ENCODE measurements at places on chromosomes 12 and 14.
A peak's percentile ranks its signal among the peaks of the same experiment; 100 is the strongest.

DNA sequence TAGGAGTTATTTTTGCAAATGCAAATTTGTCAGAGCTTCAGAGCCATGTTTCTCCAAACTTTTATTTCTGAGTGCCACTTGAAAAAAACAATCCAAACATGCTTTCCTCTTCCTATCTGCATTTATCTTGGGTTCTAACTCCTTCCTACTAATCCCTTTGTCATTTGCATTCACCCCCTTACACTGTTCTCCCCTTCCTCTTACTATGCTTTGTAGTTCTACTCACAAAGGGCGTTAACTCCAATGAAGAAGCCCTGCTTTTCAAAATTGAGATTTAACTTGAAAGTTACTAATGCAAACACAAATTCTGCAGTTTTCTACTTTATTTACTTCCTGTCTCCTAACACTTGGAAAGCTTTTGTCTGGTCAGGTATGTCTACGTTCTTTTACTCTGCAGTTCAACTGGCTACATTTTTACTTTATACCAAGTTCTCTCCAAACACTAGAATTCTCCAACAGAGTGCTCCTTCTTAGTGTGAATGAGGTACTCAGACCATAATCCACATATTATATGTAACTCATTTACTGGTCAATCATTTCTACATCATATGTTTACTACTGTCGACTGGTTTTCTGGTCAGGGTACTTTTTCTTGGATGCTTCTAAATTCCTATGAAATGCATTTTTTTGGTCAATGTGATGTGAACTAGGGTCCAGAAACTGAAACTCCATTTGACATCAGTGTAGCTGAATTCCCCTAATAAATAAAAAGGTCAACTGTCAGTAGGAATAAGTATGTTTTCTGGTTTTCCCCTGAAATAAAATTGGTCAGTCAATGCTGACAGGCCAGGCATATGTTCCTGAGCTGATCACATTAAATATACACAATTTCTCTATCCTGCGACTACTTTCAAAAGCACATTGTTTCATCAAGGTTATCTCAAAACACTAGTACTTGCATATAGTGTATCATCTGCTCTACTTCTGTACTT lies 51.2 kb upstream of the OR5AU1 start:
- no peak for DNase-seq

- no peak for DNase-seq
These were observed 12.8 kb downstream of the DEGS2 start for GRCh38 chr14:100146531-100147091.

DNA sequence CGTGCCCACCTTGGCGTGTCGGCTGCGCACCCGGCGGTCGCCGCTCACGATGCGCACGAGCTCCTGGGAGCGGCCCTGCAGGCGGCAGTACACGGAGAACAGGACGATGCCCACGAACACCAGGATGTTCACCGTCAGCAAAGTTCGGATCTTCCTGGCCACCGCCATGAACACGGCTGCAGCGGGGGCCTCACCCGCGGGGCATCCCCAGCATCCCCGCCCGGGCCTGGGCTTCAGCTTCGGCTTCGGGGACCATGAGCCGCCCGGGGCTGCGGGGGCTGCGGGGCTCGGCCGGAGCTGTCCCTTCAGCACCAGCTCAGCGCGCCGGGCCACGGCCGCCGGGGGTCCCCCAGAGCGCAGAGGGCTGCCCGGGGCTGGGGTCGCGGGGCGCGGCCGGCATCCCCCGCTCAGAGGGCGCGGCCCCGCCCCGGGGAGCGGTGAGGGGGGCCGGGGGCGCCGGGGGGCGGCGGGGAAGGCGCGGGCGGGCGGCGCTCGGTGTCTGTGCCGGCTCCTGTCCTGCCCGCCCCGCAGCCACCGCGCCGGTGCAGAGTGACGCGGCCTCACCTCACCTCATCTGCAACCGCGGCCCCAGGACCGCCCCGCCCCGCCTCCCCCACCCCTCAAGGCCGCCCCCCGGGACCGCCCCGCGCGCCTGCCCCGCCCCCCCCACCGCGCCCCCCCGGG lies at the start of gene GALNT9:
TSS of gene GALNT9 (minus strand) at position 554 of the 684 bp plus-strand sequence. CDS start at position 168, 386 bp downstream.
- DNase-seq = no peak

DNA sequence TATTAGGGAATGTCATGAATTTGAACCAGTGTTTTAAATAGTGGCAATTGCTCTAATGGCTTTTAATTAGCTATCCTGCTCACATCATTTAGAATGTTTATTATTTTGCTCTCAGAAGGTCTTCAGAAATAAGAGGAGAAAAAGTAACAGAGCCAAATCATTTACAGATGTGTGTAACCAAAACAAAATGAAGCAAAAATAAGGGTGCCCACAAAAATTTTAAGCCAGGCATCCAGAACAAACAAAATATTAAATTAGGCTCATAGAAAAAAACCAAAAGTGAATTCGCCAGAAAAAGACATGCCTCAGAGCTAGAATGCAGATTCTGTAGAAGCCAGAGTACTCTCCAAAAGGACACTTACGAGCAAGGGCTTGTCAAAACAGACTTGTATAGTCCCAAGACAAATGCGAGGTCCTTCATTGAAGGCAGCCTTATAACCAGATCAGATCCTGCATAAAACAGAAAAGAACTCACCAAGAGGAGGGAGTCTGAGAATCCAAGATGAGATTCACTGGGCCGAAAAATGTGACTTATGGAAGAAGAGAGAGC lies 20.2 kb upstream of the SERPINA1 start:
- no peak for DNase-seq

- peak; percentile 94 for DNase-seq
These were observed at the start of gene EAPP for GRCh38 chr14:34539407-34540180. Gene EAPP, minus strand, starts transcription at chr14:34539701. Its CDS starts 73 bp downstream, at chr14:34539628.

DNA sequence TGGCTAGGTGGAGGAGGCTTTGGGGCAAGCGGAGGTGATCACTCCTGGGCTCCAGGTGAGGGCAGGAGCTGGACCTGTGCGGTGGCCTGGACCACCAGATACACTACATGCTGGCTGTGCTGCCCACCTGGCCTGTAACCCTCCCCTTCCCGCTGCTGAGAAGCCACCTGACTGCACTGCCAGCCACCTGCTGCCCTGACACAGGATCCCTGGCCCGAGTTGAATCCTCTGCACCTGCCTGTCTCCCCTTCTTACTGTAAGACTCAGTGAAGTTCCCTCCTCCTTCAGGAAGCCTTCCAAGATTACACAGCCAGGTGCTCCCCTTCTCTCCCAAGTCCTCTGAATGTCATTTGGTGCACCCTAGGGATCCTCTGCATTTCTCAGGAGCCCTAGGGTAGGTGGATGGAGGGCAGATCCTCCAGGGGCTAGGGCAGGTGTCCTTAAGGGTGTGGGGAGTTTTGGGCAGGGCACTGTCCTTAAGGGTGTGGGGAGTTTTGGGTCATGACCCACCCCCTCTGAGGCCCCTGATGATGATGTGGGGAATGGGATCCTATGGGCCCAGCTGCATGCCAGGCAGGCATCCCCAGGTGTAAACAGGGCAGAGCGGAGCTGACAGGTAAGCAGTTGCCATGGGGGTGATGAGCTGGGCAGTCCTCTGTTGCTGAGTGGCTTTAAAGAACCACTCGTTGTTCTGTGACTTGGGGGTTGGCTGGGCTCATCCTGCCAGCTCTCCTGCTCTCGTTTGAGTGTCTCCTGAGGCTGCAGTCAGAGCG lies 6.7 kb upstream of the MTA1 start:
- no peak for DNase-seq

DNA sequence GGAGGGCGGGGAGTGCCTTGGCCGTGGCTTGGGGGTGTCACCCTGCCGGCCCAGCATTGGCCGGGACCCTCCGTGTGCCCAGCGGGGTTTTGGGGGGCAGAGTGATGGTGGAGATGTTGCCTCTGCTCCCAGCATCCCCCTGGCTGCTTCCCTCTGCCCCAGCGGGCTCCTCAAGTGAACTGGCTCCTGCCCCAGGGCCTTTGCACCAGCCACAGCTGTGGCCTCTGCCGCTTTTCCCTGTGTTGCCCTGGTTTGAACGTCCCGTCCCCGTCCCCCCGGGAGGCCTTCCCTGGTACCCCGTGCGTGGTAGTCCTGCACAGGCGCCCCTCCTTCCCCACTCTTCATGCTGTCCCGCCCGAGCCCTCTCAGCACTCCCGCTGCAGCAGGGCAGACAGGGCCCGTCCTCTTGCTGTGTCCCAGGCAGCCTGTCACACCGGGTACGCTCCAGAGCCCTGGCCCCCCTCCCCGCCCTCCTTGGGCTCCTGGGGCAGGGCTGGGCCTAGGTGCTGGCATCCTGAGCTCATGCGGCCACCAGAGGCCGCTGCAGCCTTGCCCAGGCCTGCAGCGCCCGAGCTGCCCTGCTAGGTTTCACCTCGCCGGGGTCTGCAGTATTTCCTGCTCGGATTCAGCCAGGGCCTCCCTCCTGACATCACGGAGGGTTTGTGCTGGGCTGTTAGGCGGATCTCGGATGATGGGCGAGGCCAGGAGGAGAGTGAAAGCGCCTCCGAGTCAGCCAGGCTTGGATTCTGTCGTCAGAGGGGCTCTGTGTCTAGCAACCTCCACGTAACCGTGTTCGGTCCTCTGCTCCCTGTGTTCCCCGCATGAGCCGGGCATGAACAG lies 9.5 kb downstream of the NOC4L start:
- DNase-seq = peak; percentile 66

DNA sequence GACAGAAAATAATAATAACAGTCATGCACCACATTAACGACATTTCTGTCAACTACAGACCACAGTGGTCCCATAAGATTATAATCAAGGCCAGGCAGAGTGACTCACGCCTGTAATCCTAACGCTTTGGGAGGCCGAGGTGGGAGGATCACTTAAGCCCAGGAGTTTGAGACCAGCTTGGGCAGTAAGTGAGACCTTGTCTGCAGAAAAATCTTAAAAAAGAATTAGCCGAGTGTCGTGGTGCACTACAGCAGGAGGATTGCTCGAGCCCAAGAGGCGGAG lies 8.6 kb downstream of the NAB2 start:
- no peak for DNase-seq

GRCh38 chr12:95790917-95791849 lies 619 bp upstream of the NTN4 start:
- DNase-seq = no peak

GRCh38 chr12:65597527-65597926 lies 226.8 kb upstream of the HMGA2 start:
- DNase-seq = no peak

DNA sequence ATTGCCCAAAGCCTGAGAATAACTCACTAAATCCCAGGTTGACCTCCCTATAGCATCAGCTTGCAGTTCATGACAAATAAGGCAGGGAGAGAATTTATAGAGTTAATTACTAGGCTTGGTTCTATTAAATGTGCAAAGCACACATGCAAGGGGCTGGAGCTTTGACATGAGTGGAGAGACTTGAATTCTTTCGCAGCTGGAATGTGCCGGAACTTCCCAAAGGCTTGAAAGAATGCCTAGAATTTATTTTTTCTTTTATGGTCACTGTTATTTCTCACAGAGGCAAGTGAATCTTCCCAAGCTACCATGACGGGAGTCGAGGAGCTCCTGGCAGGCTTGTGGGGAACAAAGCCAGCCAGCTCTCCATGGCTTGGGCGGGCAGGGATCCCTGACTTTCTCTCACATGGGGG lies 95.5 kb upstream of the USP44 start:
- no peak for DNase-seq

DNA sequence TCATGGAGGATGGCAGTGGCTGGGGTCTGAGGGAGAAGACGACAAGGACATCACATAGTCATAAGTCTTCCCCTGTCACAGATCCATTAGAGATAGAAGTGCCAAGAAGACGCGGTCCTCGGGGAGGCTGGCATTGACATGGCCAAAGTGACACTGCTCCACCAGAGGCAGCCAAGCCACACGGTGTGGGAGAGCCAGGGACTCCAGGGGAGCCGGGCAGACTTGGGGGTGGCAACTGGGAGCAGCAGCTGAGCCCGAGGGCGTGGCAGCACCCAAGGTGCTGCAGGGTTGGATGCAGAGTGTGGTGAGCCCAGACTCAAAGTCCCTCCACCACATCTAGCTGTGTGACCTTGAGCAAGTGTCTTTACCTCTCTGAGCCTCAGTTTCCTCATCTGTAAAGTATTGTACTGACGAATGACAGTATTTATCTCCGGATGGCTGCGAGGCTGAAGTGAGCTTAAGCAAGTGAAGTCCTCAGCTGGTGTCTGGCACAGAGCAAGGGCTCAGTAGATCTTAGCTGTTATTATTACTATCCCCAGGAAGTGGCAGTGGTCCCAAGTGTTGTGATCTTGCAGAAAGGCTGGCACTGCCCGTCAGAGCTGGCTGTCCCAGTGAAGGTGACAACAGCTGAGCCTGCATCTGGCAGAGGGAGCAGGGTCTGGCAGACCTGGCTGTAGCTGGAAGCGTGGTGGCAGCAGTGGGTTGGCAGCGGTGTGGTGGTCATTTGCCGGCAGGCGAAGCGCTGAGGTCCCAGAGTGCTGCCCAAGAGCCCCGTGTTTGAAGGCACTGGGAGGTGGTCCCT lies 54.9 kb downstream of the ZNF664 start:
- no peak for DNase-seq

DNA sequence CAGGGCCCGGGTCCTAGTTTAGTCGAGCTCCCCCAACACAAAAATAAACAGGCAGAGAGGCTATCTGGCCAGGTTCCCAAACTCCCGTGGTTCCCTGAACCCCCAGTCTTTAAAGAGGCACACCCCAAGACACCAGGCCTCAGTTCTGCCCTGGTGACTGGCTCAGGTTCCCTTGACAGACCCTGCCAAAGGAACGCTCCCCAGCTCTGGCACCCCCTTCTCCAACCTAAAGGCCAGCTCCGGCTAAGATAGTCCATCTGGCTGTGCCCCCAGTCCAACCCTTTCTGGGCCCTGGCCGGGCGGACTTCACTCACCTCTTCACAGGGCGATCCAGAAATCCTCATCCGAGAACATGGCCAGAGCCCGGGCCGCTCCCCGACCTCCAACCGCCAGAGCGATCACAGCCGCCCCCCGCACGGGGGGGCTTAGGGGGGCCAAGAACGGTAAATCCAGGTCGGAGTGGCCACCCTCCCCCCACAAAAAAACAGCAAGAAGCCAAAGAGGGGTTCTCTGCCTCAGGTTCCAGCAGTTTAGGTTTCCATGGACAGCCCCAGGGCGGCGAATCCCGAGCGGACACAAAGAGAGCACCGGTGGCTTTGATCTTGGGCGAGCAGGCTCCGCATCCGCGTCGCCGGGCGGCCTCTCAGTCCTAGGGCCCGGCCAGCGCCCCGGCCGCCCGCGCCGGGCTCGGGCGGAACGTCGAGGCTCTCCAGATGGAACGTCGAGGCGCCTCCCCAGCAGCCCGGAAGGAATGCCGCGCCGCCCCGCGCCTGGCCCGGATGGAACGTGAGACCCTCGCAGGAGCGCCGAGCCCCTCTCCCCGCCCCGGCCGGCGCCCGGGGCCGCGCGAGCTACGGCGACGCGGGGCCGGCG lies 1.1 kb downstream of the KMT2D start:
- no peak for DNase-seq

All from GM18507 (cell line).